Stimulated activated CD8-positive, alpha-beta memory T cell treated with anti-CD3 and anti-CD28 coated beads, Interleukin-15, amount 100 ng/mL, for 1 hour (primary cell): ENCODE measurements at places on chromosomes 1 and 21.

GRCh38 chr1:78033797-78034172 is 12.0 kb upstream of the GIPC2 start:
- no peak for DNase-seq

GRCh38 chr1:109716121-109716520 is 4.1 kb downstream of the GSTM5 start:
- no peak for DNase-seq

DNA sequence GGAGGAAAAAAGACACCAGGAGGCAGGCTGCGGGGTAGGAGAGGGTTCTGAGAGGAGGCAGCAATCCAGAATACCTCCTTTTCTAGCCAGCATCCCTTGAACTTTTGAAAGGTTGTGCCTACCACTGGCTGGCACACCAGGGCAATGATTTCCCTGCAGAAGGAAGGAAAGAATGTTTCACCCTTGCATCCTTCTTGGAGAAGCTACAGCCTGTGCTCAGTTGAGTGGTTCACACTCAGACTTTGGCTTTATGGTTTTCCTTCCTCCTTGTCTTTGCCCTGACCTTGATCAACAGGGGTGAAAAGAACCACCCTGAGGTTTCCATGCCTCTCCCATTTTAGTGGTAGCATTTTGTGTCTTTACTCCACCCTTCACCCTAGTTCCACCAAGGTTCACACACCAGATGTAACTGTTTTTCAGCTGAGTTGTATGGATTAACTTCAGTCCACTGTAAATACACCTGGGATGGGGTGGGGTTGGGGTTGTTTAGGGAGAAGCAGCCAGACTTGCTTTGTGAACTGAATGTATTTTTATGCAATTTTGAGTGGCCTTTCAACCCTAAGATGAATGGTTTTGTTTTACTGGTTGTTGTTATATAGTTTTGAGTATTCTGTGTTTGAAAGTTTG is 122.3 kb downstream of the SYT2 start:
- DNase-seq: no peak

- DNase-seq: no peak
These were observed 15.1 kb upstream of the ATP1A4 start for GRCh38 chr1:160136121-160136925.
